AG04449 (cell line): ENCODE measurements at places on chromosomes 7 and 10.

GRCh38 chr7:1123715-1124114, 35.8 kb downstream of the GPER1 start:
- DNase-seq = no peak

GRCh38 chr7:146074195-146074765, 42.3 kb upstream of the CNTNAP2 start:
- DNase-seq = no peak

GRCh38 chr7:85074-85882, 107.1 kb upstream of the FAM20C start:
- no peak for DNase-seq

DNA sequence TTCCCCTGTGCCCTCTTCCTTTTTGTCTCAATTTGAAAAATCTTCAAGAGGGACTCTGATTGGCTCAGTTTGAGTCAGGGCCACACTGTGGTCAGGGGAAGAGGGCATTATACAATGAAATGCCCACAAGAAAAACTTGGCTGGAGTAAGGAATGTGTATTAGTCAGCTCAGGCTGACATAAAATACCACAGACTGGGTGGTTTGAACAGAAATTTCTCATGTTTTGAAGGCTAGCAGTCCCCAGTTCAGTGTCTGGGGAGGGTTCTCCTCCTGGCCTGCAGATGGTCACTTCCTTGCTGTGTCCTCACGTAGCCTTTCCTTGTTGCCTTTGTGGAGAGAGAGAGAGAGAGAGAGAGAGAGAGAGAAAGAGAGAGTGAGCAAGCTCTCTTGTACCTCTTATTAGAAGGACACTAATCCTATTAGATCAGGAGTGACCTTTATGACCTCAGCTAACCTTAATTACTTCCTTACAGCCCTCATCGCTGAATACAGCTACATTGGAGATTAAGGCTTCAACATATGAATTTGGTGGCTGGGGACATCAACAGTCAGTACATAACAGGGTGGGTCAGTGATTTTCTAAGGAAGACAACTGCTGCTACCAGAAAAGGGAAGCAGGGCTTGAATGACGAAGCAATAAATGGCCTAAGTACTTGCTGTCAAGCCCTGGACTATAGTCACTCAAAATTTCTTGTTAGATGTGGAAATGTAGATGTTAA, 25.8 kb upstream of the FAM13C start:
- peak; percentile 87 for DNase-seq

GRCh38 chr10:12529976-12530375, 180.6 kb downstream of the CAMK1D start:
- DNase-seq = no peak
